ENCODE measurements at places on chromosomes 4 and X.

DNA sequence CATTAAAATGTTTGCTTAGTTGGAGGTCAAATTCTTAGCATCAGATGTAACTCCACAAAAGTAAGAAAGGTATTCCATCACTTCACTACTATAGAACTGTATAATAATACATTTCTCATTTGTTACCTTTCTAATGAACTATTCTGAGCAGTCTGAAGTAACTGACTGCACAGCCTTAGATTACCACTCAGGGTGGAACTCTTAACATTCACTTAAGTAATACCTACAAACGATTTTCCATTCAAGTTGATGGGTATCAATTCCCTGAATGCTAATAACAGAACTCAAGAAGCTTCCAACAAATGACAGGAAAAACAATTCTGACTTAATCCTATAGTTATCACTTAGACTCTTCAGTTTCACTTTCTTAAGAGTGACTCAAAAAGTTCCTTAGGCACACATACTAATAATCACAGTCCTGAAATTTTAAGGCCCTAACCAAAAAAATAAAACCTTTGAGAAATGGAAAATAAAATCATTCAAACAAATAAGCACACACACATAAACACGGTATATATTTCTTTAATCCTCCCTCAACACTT is 20.9 kb downstream of the HNRNPD start:
- ATAC-seq = peak; percentile 80

DNA sequence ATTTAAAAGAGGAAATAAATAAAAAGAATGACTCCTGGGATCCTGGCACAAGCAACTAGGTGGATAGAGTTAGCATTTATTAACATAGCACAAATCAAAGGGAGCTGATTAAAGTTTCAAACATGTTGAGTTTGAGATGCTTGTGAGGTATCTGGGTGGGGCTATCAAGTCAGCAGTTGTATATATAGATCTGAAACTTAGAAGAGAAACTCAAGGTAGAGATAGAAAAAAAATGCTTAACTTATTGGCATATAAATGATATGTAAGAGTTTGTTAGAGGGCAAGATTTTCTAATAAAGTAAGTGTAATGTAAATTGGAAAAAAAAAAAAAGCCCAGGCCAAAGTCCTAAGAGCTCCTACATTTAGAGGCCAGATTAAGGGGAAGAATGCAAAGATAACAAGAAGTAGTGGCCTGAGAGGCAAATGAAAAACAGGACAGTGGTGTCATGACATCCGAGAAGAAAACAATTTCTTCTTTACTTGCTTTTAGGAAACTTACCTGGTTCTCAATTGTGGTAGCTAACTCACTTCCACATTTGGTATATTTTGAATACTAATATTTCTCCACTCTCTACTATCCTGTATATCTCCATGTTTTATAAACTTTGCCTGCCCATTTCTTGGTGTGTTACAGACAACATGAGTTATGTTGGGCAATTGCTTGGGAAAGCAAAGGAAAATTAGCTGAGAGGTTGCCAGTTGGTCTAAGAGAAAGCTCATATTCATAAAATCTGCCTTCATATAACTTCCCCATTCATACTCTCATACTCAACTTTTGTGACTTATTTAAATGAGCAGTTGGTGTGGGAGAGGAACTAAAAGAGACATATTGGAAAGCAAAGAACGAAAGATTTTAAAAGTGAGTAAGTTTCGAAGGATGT is 169.2 kb downstream of the PARM1 start:
- ATAC-seq = no peak

GRCh38 chr4:13493793-13494192 is 9.7 kb upstream of the RAB28 start:
- ATAC-seq = no peak

DNA sequence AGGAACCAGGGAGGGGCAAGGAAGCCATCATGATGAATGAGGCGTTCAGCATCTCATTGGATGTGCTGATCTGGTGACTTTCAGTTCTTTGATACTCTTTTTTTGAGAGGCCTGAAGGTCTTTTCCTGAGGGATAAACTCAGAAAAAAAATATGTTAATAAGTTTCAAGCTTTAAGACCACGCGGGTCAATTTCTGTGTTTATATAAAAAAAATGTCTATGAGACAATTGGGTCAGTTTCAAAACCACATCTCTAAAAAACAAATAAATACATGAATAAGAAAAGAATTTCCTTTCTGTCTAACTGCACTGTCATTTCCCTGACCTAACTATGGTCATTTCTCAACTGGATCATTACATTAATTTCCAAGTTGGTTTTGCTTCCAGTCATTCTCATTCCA is 62.6 kb downstream of the TRIML1 start:
- ATAC-seq = no peak

- no peak for ATAC-seq
Observed at GRCh38 chrX:446245-446644, 59.5 kb upstream of the PPP2R3B start.

GRCh38 chrX:46864606-46865005 is 27.8 kb downstream of the RP2 start:
- no peak for ATAC-seq

DNA sequence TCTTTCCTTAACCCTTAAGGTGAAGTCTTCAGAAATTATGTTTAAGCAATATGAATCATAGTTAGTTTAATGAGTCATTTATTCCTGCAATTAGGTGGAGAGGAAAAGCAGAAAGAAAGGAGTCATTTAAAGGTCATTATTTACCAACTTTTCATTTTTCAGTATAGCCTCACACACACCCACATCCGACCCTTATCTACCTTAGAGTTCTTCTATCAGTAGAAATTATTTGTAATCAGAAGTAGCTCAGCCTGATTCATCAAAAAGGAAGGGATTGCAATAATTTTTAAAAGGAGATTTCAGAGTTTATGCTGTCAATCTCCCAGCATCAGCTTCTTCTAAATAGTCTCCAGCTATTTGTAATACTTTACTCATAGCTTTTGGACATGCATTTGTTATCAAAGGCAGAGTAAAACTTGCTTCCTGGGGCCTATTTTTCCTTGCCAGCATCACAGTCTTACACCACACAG is 5.9 kb downstream of the ANXA10 start:
- ATAC-seq = peak; percentile 32

GRCh38 chrX:22056235-22056634 is 24.1 kb downstream of the PHEX start:
- no peak for ATAC-seq

DNA sequence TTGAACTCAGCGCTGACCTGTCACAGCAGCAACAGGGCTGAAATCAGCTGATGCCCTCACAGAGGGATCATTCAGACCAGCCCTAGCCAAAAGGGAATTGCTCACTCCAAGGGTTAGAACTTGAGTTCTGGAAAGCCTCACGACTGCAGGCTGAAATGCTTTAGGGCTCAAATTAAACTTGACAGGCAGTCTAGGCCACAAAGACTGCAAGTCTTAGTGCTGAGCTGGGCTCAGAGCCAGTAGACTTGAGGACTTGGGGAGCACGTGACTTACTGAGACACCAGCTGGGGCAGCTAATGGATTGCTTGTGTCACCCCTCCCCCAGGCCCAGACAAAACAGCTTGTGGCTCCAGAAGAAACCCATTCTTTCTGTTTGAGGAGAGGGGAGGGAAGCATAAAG is 119.0 kb upstream of the SLC6A14 start:
- no peak for ATAC-seq

DNA sequence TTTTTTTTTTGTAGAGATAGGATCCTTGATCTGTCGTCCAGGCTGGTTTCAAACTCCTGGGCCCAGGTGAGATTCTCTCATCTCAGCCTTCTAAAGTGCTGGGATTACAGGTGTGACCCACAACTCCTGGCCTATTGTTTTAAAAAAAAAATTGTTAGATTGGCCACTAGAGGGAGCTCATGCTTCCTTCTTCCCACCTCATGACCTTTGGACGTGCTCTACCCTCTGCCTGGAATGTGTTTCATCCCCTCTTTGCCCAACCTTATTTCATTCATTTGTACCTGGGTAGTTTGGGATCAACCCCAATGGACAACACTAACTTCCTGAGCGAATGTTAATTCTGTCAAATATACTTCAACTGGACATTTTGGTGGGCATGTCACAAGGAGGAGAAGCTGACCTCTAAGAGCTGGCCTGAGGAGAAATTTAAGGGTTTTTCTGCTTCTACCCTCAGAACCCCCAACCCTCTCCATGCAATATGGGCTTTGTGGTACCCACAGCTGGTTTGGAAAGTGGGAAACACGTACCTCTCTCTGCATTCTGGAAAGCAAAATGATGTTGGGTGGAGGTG is 6.4 kb downstream of the PPEF2 start:
- ATAC-seq = peak; percentile 48

GRCh38 chr4:110275871-110276270 is 77.5 kb upstream of the ELOVL6 start:
- ATAC-seq = no peak

DNA sequence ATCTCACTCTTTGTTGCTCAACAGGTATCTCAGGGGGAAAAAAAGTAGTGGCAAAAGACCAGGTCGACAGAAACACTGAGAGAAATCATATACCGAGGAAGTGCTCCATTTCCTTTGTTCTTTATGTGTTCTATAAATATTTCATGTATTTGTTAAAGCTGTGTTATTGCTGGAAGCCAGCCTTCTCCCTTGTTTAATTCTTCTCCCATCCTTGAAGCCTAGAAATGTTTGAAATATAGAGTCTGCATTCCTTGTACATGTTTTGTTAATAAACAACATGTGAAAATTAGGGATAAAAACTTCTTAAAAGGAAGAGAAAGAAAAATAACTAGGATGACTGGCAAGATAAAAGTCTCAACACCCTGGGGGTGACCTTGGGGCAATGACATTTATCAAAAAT is 186.2 kb downstream of the ANKRD50 start:
- ATAC-seq = no peak

DNA sequence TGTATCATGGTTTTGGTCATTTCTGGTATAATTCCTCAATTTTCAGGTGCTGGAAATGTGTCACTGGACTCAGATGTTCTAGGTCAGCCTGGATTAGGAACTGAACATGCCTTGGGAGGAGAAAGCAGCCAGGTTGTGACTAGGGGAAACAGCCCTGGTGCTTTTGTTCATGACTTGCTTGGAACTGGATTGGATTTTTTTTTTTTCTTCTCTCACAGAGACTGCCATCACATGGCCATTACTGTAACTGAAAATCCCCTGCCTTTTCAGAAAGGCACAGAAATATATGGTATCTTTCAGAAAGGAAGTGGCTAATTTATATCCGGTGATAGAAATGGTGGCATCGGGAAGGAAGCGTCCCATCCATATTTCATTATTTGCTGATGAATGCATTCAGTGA is 34.6 kb downstream of the SEPTIN11 start:
- peak; percentile 33 for ATAC-seq

DNA sequence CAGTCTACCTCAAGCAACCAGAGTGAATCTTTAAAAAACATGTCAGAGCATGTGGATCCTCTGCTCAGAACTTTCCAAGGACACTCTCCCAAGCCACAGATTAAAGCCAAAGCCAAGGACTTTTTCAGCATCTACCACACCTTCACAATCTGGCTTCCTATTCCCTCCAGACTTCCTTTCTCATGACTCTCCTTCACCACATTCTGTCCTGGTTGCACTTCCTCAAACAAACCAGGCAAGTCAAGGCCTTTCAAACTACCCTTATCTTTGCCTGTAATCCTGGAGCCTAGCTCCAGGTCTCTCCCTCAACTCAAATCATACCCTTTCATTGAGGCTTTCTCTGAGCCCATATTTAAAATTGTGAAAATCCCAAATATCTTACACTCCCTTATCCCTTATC is 191.6 kb upstream of the GALNTL6 start:
- ATAC-seq = no peak

DNA sequence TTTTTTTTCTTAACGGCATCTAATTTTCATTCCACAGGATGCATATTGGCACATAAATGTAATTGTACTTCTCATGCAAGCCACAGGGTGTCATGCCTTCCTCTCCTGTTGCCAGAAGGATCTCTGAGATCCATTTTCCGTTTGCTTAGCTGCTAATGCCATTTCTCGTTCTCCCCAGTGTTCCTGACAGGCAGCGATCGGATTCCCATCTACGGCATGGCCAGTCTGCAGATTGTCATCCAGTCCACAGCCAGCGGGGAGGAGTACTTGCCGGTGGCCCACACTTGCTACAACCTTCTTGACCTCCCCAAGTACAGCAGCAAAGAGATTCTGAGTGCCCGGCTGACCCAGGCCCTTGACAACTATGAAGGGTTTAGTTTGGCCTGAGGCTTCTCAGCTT is 8.9 kb upstream of the NAP1L5 start:
- ATAC-seq = no peak

- ATAC-seq = no peak
Observed at GRCh38 chrX:130100180-130100579, 10.1 kb downstream of the ELF4 start.

GRCh38 chr4:37562592-37562991 is 123.6 kb downstream of the RELL1 start:
- no peak for ATAC-seq

GRCh38 chrX:107716118-107716684 is 59.4 kb downstream of the TSC22D3 start:
- ATAC-seq = no peak

- ATAC-seq = no peak
Observed at GRCh38 chrX:22196149-22196548, 76.6 kb upstream of the CBLL2 start.

Measured in activated CD4-positive, CD25-positive, alpha-beta regulatory T cell treated with anti-CD3 and anti-CD28 coated beads, Interleukin-2, amount 50 U/mL, for 24 hours (primary cell).